ENCODE measurements at places on chromosomes 7 and 10.
A peak's percentile ranks its signal among the peaks of the same experiment; 100 is the strongest.

- no peak for DNase-seq
Observed at GRCh38 chr10:100980711-100981110, 6.6 kb downstream of the MRPL43 start.

DNA sequence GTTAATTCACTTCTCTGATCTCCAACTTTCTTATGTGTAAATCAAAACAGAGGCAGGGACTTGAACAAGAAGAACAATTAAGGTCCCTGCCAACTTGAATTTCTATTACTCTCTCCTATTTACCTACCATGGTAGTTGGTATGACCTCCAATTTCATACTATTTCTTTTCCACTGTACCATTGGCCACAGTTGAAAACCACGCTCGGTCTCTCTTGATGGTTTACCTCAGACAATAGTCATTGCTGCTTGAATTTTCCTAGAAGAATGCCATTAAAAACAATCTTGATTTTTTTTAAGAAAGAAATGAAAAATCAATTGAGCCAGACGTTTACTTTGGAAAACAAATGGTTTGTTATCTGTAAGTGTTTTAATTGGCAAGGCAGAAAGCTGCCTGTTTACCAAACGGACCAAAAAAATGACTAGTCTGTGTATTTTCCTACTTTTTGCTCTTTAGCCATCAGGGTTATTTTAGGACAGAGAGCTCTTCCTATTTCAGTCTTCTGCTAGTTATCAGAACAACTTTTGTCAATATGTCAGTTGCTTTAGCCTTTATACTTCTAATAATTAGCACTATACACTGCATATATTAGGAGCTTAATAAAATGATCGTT, 157.5 kb upstream of the PLXDC2 start:
- no peak for DNase-seq

- peak; percentile 49 for DNase-seq
Observed at GRCh38 chr10:16809074-16809718, 8.0 kb downstream of the RSU1 start.

DNA sequence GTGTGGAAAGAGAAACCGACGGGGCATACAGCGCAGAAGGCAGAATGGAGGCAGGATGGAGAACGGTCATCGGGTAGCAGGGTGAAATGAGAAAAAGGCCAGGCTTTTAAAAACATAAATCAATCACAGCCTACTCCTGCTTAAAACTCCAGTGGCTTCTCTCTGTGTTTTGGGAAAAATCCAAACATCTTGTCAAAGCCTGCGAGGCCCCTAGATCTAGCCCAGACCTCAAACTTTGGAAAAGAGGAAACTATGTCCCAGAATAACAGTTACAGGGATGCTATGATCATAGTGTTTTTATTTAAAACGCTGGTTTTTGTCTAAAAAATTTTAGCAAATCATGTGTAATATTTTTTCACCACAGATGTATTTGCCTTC, 41.1 kb downstream of the PPP1R3C start:
- no peak for DNase-seq

- DNase-seq = no peak
Observed at GRCh38 chr7:47887016-47887640, 61.1 kb downstream of the PKD1L1 start.

DNA sequence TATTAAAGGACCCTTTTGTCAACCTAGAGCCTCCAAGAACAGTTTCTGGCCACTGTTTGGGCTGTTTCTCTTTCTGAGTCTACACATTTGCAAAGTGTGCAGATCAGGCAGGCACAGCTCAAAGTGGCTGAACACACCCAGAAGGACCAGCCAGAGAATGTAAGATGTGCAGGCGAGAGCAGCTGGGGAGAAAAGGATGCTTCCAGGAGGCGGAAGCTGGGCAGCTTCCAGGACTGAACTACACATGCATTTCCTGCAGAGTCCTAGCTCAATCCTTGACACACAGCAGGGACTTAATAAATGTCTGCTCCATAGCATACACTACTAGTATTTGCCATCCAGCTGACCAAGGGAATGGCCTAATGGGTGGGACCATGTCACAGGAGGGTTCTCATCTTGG, 70.9 kb downstream of the CTBP2 start:
- no peak for DNase-seq

- peak; percentile 51 for DNase-seq
Observed at GRCh38 chr10:96334616-96335526, 23.9 kb downstream of the OPALIN start.

DNA sequence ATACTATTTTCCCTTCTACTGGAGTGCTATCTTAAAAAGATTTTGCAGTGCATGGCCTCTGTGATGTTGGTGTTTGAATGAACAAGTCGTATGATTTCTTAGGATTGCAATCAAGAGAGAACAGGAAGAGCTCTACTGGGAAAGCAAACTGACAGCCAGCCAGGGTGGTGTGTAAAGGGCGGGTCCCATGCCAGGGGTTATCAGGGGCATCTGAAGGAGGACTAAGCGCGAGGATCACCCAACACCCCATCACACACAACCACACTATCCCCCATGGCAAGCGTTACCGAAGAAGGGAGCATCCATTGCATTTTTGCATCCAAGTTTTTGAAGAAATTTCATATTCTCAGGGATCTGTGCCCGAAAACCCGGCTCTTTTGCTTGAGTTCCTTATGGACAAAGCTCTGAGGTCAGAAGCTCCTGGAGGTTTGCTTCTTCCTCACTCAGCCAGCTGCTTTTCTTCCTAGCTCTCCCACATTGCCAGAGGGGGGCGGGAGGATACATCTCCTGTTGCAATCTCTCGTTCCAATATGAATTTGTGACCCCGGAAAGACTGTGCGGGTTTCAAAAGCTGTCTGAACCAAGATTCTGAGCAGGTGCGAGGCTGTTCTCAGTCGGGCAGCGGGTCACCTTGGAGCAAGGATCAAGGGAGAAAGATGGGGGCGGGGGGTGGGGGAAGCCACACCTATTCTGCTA, 5.2 kb downstream of the NEUROD6 start:
- no peak for DNase-seq

All from epithelial cell of esophagus (primary cell).